ENCODE measurements at places on chromosomes 7 and 10. TPM values are rescaled to one million over a fixed set of nuclear protein-coding genes. Genes with fewer than 3 reads are reported as not detected.

The AOC1 gene
- total RNA-seq = not detected

The SMO gene
- 15.5 TPM for total RNA-seq

The VWDE gene
- total RNA-seq = 7.7 TPM

The CUZD1 gene
- total RNA-seq = 0.40 TPM

The INA gene
- total RNA-seq = not detected

The GNAI1 gene
- 16.9 TPM for total RNA-seq

DNA sequence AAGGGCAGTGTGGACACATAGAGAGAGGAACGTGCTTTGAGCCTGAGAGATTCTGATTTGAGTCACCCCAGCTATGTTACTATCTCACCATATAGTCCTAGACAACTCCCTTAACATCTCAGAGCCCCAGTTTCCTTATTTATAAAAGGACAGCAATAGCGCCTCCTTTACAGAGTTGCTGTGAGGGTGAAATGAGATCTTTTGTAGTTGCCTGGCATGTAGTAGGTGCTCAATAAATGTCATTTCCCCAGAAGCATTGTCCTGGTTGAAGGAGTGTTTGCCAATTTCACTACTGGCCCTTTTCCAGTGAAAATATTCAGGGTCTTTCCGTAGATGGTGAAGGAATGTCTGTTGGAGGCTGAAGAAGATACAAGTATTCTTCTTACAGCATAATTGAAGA is 51.3 kb upstream of the FAM180A start:
- H3K4me1 ChIP-seq = no peaks in the 10 kb centered on the region
- no peak for DNase-seq
- no peaks in the 10 kb centered on the region for H3K36me3 ChIP-seq
- no peak overlapping the region for H3K27ac ChIP-seq
- no peak overlapping the region for H3K4me3 ChIP-seq
- H3K27me3 ChIP-seq = no peaks in the 10 kb centered on the region

DNA sequence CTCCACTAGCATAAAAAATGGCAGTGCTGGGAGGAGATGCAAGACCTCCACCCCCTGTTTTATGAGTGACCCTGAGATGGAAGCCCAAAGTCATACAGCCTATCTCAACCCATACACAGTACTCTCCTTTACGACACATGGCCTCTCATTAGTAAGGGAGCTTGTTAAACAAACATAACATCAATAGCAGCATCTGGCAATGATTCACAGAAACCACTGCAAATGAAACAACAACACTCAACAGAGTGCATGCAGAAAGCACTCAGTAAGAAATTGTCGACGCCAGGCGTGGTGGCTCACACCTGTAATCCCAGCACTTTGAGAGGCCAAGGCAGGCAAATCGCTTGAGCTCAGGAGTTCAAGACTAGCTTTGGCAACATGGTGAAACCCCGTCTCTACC is 27.5 kb upstream of the FIGNL1 start:
- H3K27ac ChIP-seq = no peak overlapping the region
- DNase-seq = no peak
- no peaks in the 10 kb centered on the region for H3K36me3 ChIP-seq

GRCh38 chr10:69089638-69090599 is 2.0 kb downstream of the SRGN start:
- H3K27me3 ChIP-seq = no peaks in the 10 kb centered on the region
- H3K27ac ChIP-seq = peak overlapping the region; percentile 77
- H3K4me1 ChIP-seq = peaks cover 56% of the 10 kb centered on the region
- peaks cover 9% of the 10 kb centered on the region for H3K36me3 ChIP-seq
- DNase-seq = peak; percentile 63

DNA sequence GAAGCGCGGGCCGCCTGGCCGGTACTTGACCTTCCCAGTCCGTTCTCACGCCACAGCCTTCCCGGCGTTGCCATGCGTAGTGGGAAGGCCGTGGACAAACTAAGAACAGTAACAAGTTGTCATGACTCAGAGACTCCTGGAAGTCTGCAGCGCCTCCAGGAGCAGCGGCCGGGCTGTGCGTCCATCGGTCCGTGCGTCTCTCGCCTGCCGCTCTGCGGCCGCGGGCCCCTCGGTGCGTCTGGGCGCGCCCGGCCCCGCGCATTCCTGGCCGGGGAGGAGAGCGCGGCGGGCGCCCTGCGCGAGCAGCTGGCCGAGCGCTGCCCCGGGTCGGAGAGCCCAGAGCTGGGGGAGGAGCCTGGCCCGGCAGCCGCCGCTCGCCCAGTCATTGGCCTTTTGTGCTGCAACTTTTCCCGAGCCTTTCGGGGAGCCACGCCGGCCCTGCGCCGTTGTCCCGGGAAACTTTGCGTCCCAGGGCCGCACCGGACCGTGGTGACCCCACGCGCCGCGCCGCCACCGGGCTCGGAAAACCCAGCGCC is 123.7 kb downstream of the TACC2 start:
- no peaks in the 10 kb centered on the region for H3K36me3 ChIP-seq
- H3K27me3 ChIP-seq = no peaks in the 10 kb centered on the region
- H3K27ac ChIP-seq = peak overlapping the region; percentile 99
- peaks cover 32% of the 10 kb centered on the region for H3K4me1 ChIP-seq

DNA sequence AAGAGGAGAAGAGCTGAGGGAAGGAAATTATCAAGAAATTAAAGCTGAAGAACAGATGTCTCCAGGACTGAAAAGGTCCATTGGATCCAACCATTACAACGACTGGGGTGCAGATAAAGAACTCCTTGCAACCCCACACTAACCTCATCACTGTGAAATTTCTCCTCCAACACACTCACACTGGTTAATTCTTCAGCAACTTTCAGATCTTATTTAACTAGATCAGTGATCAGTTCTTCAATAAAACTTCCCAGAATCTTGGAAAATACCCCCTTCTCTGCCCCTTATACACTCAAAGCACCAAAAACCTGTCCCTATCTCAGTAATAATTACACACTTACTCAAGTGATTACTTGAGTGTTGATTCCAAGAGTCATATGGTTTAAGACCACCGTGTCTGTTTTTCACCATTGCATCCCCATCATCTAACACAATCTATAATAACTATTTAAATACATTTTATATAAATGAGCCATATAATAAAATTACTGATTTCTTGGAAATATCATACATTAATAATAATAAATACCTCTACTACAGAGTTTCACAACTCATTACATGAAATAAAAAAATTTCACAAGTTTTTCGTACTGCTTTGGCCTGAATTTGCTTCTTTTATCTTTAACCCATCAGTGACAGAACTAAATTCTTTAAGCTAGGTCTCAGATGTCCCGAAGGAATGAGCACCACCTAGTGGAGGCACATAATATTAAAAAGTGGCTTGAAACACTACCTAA is 123.7 kb downstream of the MPP7 start:
- no peaks in the 10 kb centered on the region for H3K27me3 ChIP-seq
- H3K4me3 ChIP-seq = no peak overlapping the region
- no peaks in the 10 kb centered on the region for H3K36me3 ChIP-seq
- H3K27ac ChIP-seq = no peak overlapping the region
- H3K4me1 ChIP-seq = peaks cover 25% of the 10 kb centered on the region
- peak; percentile 78 for DNase-seq

- no peaks in the 10 kb centered on the region for H3K36me3 ChIP-seq
- no peak overlapping the region for H3K4me3 ChIP-seq
- H3K4me1 ChIP-seq = no peaks in the 10 kb centered on the region
- DNase-seq = no peak
- H3K27ac ChIP-seq = no peak overlapping the region
These were observed 790.3 kb upstream of the KCND2 start for GRCh38 chr7:119482671-119483070.

GRCh38 chr10:107894516-107894915 is 730.0 kb upstream of the SORCS1 start:
- no peak overlapping the region for H3K4me3 ChIP-seq
- H3K36me3 ChIP-seq = no peaks in the 10 kb centered on the region
- H3K27ac ChIP-seq = no peak overlapping the region
- no peaks in the 10 kb centered on the region for H3K27me3 ChIP-seq
- peaks cover 28% of the 10 kb centered on the region for H3K4me1 ChIP-seq
- DNase-seq = no peak

- no peaks in the 10 kb centered on the region for H3K4me1 ChIP-seq
- no peaks in the 10 kb centered on the region for H3K36me3 ChIP-seq
- no peaks in the 10 kb centered on the region for H3K27me3 ChIP-seq
- DNase-seq = no peak
- H3K27ac ChIP-seq = no peak overlapping the region
These were observed 21.2 kb upstream of the MYO3A start for GRCh38 chr10:25912866-25913265.

- 0 out of 2 replicates have a peak, but pooled peaks cover 5% of the 10 kb centered on the region for H3K4me1 ChIP-seq
- no peaks in the 10 kb centered on the region for H3K27me3 ChIP-seq
- H3K27ac ChIP-seq = no peak overlapping the region
- no peaks in the 10 kb centered on the region for H3K36me3 ChIP-seq
- no peak overlapping the region for H3K4me3 ChIP-seq
These were observed 396.2 kb upstream of the IGFBP3 start for GRCh38 chr7:46317256-46317655.

DNA sequence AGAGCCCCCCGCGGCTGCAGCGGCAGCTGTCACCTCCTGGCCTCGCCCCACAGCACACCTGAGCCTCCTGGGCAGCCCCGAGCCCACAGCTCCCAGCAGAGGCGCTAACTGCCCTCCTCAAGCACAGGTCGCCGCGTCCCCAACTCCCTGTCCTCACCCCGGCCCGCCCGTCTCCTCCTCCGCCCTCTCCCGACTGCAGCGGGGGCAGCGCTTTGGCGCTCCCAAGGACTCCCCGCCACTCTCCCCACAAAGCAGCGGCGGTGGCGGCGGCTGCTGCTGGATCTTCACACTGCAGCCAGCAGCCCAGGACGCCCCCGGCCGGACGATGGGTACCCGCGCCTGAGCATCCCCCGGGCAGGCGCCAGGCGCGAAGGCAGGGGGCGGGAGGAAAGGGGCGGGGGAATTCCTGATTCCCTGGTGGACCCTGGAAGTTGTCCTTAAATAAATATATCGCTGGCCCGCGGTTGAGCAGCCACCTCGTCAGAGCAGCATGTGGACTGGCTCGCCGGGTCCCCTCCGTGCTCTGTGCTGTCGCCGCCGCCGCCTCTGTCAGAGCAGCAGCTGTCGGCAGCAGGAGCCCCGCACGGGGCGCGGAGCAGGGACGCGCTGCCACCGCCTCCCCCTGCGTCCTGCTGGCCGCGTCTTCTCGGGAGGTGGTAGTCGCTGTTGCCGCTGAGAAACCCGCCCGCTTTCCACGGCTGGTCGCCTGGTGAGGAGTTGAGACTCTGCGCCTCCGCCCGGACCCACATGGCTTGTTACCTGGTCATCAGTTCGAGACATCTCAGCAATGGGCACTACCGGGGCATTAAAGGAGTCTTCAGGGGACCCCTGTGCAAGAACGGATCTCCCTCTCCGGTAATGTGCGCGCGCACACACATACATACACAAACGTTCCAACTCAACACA is at the start of gene ZNF804B:
ZNF804B (plus strand) TSS at position 471 of the 906 bp plus-strand sequence; CDS start at position 748, 277 bp downstream.
- H3K27me3 ChIP-seq = peaks cover 42% of the 10 kb centered on the region
- H3K4me3 ChIP-seq = peak within 1 kb of the TSS; percentile 13
- no peaks in the 10 kb centered on the region for H3K4me1 ChIP-seq

DNA sequence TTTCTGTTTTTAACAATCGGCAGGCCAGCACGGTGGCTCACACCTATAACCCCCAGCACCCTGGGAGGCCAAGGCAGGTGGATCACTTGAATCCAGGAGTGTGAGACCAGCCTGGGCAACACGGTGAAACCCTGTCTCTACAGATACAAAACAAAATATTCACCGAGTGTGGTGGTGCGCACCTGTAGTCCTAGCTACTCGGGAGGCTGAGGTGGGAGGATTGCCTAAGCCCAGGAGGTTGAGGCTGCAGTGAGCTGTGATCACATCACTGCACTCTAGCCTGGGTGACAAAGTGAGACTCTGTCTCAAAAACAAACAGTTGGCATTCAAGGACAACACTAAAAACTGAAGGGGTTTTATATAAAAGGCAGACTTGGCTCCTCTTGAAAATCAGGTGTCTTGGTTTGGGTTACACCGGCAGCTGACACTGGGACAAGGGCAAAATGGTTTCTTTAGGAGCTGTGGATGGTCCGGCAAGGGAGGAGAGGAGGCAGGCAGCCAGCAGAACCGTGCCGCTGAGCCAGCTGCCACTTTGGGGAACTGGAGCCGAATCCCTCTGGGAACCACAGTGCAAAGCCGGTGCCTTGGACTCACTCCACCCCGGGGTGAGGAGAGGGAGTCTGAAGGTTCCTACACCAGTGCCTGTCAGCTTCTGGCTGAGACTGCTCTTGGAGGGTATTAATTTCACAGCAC is 52.6 kb downstream of the CHST3 start:
- no peak overlapping the region for H3K27ac ChIP-seq
- no peaks in the 10 kb centered on the region for H3K4me1 ChIP-seq
- no peak for DNase-seq

DNA sequence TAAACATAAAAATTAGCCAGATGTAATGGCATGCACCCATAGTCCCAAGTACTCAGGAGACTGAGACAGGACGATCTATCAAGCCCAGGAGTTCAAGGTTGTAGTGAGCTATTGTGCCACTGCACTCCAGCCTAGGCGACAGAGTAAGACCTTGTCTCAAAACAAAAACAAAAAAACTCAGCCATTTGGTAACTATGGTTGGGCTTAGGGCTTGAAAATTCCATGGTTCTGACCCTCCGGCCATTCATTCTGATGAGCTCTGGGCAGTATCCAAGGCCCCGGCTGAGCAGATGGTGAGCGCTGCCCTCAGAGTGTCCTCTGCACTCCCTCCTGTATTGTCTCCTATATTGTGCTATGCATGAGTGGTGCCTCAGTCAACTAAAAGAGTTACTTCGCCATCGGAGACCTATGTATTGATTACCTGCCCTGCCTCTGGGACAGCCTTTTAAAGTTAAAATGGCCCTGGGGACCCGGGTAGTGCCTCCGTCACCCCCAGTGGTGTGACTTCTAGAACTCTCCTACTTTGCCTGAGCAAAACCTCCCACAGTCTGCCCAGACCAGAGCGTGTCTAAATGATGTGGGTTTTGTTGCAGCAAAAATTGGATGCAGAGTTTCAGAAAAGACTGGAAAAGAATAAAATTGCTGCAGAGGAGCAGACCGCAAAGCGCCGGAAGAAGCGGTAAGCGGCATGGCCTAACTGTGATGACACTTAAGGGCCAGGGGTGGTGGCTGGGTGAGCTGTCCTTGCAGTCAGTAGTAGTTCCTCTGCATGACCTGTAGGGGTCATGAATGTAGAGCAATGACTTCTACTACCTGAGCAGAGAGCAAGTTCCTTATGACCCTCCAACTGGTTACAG is 8.1 kb downstream of the PRKRIP1 start:
- H3K4me3 ChIP-seq = no peak overlapping the region
- H3K27me3 ChIP-seq = no peaks in the 10 kb centered on the region
- H3K36me3 ChIP-seq = peaks cover 40% of the 10 kb centered on the region
- no peaks in the 10 kb centered on the region for H3K4me1 ChIP-seq

GRCh38 chr10:12396567-12396966 is 47.2 kb downstream of the CAMK1D start:
- peaks cover 31% of the 10 kb centered on the region for H3K4me1 ChIP-seq
- no peak for DNase-seq
- H3K27me3 ChIP-seq = no peaks in the 10 kb centered on the region
